ENCODE measurements at places on chromosomes 5 and 9.

- no peak for DNase-seq
These were observed 419.7 kb downstream of the CHSY3 start for GRCh38 chr5:130323804-130324454.

GRCh38 chr5:58335518-58335917 is 124.4 kb downstream of the PLK2 start:
- DNase-seq, result no peak

DNA sequence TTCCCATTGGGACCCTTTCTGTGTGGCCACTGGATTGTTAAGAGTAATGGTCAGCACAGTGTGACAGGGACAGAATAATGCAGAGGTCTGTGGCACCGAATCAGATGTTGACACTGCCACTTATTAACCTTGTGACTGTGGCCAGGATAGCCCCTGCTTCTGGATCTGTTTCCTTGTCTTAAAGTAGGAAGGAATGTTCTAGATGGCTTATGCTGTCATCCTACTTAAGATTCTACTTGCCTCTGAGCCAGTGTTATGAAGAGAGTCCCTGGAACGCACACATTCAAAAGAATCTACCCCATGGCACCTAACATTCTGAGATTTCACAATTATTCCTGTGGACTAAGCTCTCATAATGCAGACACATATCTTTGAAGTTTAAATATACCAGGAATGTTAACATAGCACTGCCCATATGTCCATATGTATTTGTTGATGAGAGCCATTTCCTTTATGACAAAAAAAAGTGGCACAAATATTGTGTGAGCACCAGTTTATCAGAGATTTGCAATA is 612.7 kb downstream of the TLR4 start:
- DNase-seq, result no peak

DNA sequence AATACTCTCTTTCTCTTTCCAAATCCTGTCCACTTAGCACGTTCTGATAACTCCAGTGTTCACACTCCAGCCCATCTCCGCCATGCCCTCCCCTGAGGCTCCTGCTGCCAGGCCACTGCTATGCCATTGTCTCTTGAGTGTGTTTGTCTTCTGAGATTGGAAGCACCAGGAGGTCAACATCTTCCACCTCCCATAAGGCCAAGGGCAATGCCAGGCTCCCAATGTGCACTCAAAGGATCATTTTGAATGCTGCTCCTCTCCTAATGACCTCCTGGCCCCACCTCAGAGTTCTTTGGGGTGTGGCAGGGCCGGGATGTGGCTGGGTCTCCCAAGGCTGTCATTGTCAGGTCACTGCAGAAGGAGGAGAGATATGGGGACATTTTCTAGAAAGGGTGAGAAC is 19.5 kb downstream of the IGIP start:
- DNase-seq, result no peak

GRCh38 chr5:3201941-3202340 is 393.7 kb upstream of the IRX1 start:
- no peak for DNase-seq

DNA sequence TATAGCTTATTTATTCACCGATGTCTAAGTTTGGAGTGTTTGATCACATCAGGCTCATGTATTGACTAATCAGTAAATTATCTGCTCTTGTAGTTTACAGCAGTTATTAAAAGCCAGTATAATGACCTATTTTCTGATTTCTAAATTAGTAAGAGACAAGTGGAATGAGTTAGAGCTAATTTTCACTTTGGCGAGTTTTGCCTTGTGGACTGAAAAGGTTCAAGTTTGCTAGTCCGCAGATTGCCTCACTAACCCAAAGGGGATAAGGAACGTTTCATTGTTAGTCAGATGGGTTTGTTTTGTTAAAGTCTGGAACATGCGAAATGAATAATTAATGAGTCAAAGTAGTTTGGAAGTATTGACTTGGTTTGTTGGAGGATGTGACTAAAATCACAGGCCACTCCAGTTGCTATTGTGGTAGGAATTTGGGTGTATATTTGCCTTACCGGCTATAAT is 40.1 kb downstream of the SMARCA2 start:
- no peak for DNase-seq

GRCh38 chr5:67623078-67623477 is 426.5 kb upstream of the CD180 start:
- no peak for DNase-seq

DNA sequence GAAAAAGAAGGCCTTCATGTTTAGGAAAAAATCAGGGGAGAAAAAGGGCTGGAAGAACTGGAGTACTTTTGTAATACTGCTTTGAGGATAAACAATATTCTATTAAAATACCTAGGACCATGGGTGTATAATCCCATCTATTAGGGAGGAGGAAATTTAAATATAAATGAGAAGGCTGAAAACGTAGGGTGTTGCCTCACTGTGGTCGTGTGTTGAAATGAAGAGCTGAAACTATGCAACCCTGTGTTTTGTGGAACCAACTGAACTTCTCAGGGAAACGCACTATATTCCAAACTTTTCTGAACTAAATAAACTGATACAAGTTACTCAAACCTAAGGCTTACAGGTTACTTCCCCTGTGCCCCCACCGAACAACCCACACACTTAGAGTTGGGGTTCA is 4.5 kb upstream of the CNTLN start:
- no peak for DNase-seq

DNA sequence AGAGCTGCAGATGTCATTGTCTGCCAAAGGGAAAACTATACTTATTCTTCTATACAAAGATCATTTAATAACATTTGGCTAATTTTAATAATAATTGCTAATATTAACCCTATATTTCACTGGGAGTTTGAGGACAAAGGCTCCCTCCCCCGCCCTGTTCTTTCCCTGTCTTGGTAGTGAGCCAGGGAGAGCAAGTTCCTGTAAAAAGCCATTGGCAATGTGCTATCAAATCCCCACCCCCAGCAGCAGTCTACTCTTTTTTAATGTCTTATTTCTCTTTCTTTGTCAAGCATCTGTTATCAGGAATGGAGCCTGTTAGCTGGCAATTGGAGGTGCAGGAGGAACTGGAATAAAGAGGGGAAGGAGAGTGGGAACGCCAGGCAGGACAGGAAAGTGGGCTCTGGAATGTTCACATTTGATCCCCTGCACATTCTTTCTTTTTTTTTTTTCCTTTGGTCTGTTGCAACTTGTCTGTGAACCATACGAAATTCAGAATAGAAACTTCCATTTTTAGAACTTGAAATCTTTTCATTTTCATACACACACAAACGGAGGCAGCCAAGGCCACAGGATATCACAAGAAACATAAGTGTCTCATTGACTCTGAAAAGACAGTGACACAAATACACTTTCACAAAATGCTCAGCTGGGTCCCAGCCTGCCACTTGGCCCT is 664.8 kb upstream of the ZNF608 start:
- DNase-seq, result no peak
